GF-D8 (cell line): ENCODE measurements at places on chromosomes 16 and 17.

DNA sequence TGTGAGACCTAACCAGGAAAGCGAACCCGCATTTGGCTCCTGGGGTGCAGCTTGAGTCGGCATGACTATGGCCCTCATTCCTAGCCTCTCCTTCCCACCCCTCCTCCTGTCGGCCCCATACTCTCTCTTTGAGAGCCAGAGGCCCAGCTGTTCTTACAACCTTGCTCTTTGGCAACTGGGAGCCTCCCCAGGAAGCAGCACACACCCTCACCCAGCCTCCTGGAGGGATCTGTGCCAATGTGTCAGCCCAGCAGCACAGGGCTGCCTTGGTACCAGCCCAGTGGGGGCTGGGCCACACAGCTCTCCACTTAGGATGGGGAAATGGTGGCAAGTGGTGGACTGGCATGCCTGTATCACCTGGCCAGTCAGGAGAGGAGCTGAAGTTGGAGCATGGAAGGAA is 70.3 kb upstream of the LGALS9 start:
- no peak for DNase-seq

DNA sequence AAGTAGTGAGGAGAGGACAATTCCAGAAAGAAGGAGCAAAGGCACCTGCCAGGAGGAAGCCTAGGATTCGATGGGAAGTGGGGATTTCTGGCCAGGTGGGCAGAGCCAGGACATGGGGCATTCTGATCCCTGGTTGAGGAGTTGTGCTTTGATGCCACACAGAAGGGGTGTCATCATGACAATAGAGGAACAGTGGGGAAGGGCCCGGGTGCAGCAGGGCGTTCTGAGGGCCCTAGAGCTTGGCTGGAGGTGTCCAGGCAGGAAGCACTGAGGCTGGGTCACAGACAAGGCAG is 4.3 kb downstream of the EVPLL start:
- no peak for DNase-seq

DNA sequence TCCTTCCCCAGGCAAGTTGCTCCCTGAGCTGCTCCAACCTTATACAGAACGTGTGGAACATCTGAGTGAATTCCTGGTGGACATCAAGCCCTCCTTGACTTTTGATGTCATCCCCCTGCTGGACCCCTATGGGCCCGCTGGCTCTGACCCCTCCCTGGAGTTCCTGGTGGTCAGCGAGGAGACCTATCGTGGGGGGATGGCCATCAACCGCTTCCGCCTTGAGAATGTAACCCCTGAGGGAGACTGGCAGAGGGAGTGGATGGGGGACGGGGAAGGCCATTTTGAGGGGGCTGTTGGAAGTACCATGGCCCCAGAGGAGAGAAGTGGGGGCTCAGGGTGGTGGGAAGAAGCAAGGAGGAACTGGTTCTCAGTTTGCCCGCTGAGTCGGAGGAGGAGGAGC is 2.0 kb downstream of the COASY start:
- no peak for DNase-seq

DNA sequence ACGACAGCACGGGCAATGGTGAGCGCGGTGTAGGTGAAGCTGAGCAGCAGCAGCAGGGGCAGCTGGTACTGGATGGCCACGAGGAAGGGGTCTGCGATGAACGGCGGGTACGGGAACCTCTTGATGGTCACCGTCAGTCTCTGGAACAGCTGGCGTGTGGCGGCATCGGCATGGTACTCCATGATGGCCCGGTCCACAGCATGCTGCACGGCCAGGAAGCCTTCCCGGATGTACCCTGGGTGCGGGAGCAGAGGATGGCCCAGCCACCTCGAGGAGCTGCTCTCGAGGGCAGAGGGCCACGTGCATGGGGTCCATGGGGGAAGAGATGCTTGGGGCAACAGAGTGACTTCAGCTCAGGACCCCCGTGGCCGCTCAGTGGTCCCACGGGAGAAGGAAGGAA is 20.9 kb downstream of the ABCA3 start:
- no peak for DNase-seq

DNA sequence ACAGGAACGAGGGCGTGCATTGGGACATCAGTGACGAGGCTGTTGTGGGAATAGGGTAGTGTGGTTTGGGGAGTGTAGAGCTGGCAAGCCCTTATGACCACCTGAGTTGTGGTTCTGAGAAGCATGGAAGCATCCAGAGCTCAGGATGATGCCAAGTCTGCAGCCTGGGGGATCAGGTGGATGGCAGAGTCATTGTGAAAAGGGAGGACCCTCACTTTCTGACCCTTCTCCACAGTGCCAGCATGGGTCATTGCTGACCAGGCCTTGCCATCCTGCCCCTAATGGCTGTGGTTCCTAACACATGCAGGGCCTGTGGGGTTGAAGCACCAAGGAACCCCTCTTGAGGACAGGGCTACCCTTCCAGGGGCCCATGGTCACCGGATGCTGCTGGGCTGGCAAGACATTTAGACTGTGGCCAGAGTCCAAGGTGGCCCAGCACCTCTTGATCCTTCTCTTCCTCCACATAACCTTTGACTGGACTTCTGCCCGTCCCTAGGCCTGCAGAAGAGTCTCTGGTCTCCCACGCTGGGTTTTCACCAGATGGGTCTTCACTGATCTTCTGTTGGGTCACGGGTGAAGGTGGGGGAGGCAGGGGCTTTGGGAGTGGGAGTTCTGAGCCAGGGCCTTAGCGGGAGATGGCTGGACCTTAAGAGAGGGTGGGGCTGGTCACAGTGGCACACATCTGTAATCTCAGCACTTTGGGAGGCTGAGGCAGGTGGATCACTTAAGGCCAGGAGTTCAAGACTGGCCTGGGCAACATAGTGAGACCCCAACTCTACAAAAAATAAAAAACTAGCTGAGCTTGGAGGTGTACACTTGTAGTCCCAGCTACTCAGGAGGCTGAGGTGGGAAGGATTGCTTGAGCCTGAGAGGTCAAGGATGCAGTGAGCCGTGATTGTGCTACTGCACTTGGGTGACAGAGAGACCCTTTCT is 2.0 kb upstream of the PLA2G15 start:
- DNase-seq, result no peak

- DNase-seq, result no peak
These were observed 21.7 kb upstream of the GOSR2 start for GRCh38 chr17:46901291-46901690.

- DNase-seq, result no peak
These were observed 5.4 kb downstream of the CLUH start for GRCh38 chr17:2705888-2706795.

DNA sequence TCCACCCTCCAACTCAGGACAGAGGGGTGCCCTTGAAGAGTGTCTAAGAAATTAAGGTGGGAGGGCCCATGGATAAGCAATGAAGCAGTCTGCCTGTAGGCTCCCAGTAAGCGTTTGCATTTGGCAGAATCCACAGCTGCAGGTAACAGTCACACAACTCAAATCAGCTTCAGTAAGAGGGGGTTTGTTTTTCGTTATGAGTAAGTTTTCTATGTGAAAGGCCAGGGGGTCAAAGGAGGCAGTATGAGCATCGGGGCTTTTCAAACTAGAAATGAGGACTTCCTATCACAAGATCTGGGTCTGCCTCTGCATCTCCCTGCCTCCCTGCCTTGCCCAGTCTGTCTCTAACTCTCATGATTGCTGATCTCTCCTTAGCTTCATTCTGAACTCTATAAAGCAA is 128.1 kb upstream of the CCL2 start:
- no peak for DNase-seq

DNA sequence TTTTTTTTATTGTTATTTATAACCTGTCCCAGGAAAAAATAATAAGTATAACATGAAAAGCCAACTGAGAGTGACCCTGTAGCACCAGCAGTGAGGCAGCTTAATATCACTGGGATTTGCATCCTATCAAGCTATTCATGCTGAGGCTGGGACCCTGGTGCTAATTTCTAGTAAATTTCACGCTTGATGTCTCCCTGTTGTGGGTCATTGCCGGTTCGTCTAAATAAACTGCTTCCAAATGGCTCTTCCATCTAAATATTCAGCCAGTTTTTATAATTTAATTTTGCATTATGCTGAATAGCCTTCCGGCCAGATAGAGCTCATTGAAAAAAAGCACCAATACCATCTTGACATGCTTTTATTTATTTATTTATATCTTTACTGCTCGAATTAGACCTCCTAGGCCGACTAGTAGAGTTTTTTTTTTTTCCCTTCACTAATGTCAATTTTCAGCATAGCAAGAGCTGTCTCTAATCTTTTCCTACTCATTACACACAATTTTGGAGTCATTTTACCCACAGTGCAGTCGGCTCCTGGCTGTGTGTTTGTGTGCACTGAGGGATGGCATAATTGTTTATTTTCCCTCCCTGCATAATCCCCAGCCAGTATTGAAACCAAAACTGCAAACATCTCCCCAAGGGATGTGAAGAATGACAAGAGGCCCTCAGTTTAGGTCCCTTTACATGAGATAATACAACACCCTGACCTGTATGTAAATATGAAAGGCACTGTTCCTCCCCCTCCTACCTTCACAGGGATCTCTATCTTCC is 168.8 kb downstream of the AATF start:
- DNase-seq, result no peak

- DNase-seq, result peak; percentile 10
These were observed 7.4 kb downstream of the KDM6B start for GRCh38 chr17:7841396-7841914.

DNA sequence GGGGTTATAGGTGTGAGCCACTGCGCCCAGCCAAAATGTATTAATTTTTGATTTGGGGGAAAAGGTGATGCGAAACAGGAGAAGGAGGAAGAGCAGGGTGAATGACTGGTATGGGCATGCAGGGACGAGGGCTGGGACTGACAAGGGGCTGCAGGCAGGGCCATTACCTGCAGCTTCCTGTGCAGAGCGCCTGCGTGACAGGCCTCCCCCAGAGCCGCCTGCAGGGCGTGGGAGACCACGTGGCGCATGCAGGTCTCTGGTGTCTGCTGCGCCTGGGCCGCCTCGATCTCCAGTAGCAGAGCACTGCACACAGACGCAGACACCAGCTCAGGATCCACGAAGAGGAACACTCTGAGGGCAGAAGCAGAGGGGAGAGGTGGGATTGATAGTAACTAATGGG is 32.4 kb downstream of the PIK3R6 start:
- no peak for DNase-seq

- peak; percentile 69 for DNase-seq
These were observed 7.6 kb upstream of the IRX5 start for GRCh38 chr16:54923055-54923473.

GRCh38 chr17:32896647-32897258 is 19.8 kb upstream of the MYO1D start:
- no peak for DNase-seq

- DNase-seq, result no peak
These were observed 181.4 kb upstream of the WSCD1 start for GRCh38 chr17:5888811-5889210.

GRCh38 chr16:81521141-81521626 is 76.6 kb downstream of the CMIP start:
- DNase-seq, result no peak

- DNase-seq, result no peak
These were observed 730.7 kb upstream of the KIF2B start for GRCh38 chr17:53092072-53092471.

DNA sequence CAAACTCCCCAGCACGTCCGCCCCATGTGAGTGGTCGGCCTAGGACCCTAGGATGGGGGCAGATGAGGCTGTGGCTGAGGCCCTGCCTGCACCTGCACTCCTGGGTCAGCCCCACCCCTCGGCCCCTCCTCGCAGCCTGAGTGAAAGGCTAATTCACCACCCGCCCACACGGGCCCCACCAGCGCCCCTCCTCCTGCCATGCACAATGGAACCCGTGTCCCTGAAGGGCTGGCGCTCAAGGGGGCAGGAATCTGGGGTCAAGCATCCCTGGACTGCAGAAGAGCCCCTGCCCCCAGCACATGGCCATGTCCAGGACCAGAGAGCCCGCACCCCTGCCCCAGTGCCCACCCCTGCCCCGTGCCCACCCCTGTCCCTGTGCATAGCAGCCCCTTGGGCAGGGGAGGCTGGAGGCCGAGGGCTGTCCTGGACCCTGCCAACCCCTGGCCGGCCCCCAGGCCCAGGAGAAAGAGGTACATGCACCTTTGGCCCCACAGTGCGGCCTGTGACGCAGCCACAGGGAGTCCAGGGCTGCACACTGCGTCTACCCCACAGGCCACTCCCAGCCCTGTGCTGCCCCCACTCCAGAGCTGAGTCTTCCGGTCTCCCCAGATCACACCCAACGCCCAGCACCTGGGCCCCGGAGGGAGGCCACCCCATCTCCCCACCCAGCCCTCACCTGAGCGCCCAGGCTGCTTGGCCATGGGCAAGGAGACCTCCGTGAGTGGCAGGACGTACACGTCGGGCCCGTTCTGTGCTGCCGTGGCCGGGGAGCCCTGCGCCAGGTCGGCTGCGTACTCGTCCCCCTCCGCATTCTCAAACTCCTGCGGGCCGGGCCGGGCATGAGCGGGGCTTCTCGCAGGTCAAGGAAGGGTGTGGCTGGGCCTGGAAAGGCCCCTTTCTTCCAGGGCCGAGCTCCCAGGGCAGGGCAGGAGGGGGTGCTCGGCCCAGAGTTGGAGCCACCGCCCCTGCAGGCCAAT is 34.6 kb upstream of the PVALEF start:
- DNase-seq, result no peak

DNA sequence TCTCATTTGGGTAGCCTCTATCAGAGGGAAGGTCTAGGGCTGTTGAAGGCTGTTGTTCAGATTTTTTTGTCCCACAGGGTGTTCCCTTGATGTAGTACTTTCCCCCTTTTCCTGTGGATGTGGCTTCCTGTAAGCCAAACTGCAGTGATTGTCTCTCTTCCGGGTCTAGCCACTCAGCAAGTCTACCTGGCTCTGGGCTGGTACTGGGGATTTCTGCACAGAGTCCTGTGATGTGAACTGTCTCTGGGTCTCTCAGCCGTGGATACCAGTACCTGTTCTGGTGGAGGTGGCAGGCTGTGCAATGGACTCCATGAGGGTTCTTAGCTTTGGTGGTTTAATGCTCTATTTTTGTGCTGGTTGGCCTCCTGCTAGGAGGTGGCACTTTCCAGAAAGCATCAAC is 23.3 kb upstream of the CCR7 start:
- DNase-seq, result no peak

DNA sequence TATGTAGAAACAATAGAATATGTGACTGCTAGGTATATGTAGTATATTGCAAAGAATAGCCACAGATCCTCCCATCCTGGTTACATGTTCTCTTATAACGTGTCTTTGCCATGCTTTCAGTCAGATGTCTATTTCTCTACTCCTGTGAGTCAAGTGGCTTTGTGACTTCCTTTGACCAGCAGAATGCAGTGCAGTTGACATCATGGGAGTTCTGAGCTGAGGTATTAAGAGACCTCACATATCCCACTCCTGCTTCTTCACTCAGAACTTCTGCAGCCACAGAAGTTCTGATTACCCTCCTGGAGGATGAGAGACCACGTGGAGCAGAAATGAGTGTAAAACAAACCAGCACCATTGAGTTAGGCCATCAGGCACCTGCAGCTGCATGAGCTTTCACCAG is 222.5 kb downstream of the PRKCA start:
- no peak for DNase-seq

GRCh38 chr17:51585514-51586104 is 325.3 kb downstream of the UTP18 start:
- no peak for DNase-seq

GRCh38 chr16:3131755-3132377 is 3.0 kb upstream of the ZNF213 start:
- peak; percentile 1 for DNase-seq
